Stimulated activated CD4-positive, alpha-beta T cell treated with anti-CD3 and anti-CD28 coated beads, Interleukin-4, amount 100 ng/mL, for 1 hour (primary cell): ENCODE measurements at places on chromosomes 1 and 21.
A peak's percentile ranks its signal among the peaks of the same experiment; 100 is the strongest.

GRCh38 chr1:89877756-89878155 is 56.9 kb downstream of the LRRC8D start:
- no peak for DNase-seq

DNA sequence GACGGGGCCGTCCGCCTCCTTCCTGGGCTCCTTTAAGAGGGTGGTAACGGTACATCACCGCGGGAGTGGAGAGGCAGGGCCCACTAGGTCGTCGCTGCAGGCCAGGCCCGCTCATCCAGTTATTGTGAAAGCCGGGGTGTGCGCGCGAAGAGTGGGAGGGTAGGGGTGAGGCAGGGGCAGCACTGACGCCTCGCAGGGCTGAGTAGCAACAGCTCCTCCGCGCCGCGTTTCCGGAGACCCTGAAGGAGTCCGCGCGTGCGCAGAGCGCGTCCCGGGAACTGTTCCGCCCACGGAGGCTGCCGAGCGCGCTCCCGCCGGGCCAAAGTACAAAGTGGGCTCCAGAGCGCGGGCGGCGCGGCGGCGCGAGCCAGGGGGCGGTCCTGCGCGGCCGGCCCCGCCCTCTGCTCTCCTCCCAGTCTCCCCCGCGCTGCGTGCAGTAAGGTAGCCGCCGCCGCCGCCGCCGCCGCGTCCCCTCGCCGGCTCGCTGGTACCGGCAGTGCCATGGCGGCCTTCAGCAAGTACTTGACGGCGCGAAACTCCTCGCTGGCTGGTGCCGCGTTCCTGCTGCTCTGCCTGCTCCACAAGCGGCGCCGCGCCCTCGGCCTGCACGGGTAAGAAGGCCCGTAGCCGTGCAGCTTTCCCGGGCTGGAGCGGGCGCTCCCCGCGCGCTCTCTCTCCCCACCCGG is at the start of gene ABCD3:
ABCD3 (plus strand) TSS at position 412 of the 686 bp plus-strand sequence; CDS start at position 502, 90 bp downstream.
- peak; percentile 97 for DNase-seq

DNA sequence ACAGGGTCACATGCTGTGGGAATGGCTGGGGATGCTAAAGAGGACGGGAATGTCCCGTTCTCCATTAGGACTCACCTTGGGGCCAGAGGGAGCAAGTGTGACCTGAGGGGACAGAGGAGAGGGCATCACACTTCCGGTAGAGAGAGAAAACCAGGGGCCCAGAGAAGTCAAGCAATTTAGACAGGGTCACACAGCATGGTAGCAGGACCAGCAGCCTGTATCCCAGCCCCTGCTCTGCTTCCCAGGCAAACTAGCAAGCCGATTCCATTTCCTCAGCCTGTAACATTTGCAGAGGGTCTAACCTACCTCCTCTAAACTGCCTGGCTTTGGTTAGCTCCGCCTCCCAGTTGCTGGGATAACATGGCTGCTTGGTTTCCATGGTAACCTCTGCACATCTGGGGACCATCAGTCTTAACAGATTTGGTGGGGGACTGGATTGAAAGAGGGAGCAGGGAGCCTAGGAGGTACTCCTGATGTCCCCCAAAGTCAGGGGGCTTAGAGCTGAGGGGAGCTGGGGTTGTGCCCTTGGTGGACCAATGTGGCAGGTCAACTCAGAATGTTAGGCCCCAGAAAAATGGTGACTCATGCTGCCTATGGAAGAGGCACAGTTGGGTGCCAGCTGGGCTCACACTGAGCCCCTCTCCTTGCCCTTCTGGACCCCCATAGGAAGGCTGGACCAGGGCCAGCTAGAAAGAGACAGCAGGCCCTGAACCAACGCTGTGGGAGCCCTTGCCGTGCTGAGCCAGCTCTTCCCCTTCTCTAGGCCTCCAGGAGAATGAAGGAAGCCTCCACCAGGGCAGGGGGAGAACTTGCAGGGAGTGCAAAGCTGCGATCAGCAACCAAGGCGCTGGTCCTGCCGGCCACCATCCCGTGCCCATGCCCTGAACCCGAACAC is 9.5 kb downstream of the COL16A1 start:
- no peak for DNase-seq

DNA sequence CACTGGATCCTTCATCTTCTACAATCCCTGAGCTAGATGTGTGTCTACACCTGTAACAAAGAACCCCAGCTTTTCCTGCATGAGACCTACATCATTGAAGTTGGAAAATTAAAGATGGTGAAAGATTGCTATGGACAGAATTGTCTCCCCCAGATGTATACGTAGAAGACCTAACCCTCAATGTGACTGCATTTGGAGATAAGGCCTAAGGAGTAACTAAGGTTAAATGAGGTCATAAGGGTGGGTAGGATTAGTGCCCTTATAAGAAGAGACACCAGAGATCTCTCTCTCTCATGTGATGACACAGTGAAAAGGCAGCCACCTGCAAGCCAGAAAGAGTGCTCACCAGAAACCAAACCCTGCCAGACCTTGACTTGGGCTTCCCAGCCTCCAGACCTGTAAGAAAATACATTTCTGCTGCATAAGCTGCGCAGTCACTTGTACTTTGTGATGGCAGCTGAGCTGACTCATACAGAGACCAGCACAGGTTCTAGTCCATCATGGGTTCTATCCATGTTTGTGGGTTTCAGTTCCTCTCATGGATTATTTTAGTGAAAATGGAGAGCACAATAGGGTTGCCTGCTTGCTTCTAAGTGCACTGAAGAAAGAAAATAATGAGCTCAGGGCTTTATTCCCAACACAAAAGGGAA is 180.8 kb downstream of the TPR start:
- no peak for DNase-seq

DNA sequence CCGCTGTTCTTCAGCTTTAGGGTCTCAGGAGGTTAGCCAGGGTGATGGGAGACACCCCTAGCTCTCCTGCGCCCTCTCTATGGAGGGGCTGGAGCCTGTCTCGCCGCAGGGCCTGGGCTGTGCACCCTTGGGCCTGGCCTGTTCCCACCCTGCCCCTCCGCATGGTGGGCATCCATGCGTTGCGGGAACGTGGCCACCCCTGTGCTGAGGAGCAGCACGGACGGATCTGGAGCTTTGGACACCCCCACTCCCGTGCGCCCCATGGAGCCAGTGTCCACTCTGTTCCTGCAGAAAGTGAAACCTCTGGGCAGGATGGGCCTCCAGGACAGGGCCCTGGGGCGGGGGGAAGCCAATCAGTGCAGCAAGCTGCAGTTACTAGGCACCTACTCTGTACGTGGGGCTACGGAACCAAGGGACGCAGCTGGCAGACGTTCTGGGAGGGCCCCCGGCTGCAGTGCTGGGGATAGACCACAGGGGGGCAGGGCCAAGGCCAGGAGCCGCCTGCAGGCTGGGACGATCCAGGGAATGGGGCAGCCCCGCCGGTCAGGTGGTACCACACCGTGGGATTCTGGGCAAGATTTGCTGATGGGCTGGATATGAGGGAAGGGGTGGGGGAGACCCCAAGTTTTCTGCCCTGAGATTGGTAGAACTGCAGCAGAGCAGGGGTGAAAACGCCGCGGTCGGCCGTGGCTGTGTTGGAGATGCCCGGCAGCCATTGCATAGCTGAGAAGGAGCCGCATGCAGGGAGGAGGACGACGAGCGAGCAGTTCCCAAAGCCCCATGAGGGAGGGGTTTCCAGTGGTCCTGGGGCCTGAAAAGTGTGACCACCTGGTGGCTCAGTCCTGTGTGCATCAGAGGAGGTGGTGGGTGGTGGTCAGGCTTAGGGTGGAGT is 43.3 kb downstream of the TP73 start:
- DNase-seq: peak; percentile 43

DNA sequence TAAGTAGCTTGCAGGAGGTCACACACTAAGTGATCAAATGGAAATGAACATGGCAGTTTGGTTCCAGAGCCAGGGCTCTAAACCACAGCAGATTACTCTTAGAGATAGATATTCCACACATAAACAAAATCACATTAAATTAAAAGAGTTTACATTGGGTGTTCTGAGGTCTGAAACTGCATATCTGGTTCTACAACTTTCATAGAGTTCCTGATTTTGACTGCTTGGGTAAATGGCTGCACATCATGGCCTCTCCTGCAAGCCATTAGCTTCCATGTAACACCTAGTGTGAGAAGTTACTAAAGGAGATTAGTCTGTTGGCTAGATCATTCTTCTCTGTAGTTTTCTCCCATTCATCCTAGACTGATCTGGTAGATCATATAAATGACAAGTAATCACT is 12.8 kb upstream of the XCL2 start:
- DNase-seq: no peak

GRCh38 chr1:201497935-201498509 is 8.9 kb downstream of the CSRP1 start:
- DNase-seq: no peak

DNA sequence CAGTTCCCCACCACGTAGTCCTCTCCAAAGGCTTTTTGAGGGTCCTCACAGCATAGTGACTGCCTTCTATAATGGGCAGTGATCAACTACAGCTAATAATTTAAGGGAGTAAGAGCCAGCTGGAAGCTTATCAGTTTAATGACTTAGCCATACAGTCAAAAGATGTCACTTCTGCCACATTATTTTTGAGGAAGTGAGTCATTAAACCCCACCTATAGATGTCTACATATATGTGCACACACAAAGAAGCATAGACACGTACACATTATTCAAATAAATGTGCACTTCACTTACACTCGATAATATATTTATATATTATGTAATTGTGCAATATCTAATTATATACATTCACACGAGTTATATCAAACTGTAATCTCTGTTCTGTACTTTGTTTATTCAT is 1704.7 kb downstream of the KCNT2 start:
- DNase-seq: no peak

- DNase-seq: no peak
Observed at GRCh38 chr1:234361102-234361603, 12.1 kb upstream of the COA6 start.

DNA sequence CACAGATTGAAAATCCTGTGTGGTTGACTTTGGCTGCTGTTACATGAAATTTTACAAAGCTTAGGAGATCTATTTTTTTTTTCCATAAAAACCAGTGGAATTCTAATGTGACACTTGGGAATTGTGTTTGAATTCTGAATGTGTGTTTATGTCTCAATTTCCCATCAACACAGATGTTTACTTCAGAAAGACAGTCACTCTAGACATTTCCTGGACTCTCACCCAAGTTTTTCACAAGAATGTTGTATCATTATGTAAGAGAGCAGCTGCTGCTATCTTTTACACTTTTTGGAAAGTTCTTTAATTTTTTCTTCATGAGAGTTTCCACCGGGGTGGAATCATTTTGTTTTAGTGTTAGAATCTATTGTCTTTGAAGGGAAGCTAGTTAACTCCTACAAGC is 210.1 kb downstream of the GIPC2 start:
- DNase-seq: no peak

DNA sequence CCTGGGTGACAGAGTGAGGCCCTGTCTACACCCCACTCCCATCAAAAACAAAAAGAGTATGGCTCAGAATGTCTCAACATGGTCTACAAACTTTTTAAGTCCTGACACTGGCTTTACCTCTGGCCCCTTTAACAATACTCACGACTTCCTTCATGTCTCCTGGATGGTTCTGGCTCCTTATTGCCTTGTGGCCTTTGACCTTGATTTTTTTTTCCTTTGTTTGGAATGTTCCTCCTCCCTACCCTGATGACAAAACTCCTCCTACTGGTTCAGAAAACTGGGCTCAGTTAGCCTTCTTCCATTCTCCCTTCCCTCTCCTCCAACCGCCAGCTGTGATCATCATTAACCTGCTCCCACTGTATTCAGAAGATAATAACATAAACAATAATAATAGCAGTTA is 4.6 kb upstream of the SOAT1 start:
- DNase-seq: no peak

DNA sequence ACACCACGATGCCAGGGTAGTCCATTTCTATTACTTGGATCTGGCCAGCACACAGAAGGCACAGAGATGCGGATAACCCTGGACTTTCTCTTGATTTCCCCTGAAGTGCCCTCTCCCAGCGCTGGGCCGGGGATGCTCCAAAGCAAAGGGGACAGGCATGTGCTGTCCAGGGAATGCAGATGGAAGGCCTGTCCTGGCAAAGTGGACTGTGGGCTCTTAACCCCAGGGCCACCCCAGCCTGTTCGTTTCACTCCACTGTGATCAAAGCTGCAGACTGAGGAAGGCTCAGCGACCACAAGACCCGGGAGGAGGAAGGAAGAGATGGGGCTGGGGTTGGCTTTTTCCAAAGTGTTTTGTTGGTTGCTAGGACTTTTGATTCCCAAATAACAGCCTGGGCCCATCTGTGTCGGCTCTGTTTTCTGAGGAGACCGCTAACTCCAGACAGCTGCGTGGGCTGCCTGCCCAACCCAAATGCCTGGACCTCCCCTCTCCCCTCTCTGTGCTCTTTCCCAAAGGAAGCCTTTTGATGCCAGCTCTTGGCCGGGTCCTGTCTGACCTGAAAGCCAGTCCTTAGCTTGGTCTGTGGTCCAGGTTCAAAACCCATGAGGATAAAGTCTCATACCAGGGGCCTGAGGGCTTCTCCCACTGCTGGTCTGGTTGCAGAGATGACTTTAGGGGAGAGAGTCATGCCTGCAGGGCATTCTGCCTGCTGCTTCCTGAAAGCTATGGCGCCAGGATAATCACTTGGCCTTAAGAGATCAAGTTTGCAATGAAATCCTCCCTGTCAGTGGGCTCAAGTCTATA is 119.6 kb upstream of the CD34 start:
- no peak for DNase-seq

- DNase-seq: no peak
Observed at GRCh38 chr1:110710314-110710713, 35.6 kb upstream of the KCNA3 start.

GRCh38 chr1:80755944-80756343 is 1044.8 kb upstream of the ADGRL2 start:
- DNase-seq: no peak

GRCh38 chr1:226627924-226628611 is 79.5 kb downstream of the STUM start:
- DNase-seq: peak; percentile 48

DNA sequence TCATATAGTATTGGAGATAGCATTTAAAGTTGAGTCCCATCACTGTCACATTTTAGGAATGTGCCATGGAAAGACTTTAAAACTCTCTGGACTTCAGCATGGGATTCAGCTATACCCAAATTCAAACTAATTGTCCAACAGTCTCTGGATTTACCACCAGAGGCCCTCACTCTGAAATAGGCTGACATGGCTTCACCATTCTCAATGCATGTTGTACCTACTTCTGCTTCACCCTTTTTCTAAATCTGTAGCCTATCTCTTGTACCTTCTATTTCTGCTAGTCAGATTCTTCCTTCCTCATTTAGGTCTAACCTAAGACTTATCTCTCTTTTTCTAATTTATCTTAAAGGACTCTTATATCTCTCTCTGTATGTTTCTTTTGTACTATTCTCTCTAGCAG is 512.7 kb upstream of the ZRANB2 start:
- DNase-seq: no peak
